Kidney epithelial cell (primary cell): ENCODE measurements at places on chromosomes 7 and 10. TPM values are rescaled to one million over a fixed set of nuclear protein-coding genes. Genes with fewer than 3 reads are reported as not detected.

Gene TMEM229A
- total RNA-seq: not detected in 2 replicates

Gene NKX2-3
- not detected in 2 replicates for total RNA-seq

Gene TRIM74
- 0.33 TPM in 1 of 2 replicates, not detected in the other for total RNA-seq

Gene DDX56
- total RNA-seq: 67.9 and 96.8 TPM in 2 replicates
